ENCODE measurements at places on chromosomes 1 and 21.

DNA sequence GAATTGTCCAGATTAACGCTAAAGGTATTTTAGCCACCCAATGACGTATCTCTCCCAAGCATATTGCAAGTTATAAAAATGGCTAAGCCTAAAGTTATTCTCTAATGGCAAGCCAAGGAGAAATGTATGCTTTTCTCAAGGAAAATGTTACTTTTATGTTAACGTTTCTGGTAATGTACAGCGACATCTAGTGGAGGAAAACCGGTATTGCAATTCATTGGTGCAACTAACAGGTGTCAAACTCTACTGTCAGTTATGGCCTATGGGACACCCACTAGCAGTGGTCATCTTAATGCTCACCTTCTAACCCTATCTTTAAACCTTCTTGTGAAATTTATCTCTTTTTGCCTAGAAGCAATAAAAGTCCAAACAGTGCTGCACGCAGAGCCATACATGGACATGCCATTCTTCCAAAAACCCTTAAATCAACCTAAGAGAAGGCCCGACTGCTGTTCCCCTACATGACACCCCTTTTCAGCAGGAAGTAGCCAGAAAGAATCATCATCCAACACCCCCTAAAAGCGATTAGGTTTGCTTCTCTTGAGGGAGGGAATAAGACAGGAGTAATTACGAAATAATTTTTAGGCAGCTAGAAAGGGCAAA lies 68.7 kb upstream of the LRIF1 start:
- no peak for DNase-seq

DNA sequence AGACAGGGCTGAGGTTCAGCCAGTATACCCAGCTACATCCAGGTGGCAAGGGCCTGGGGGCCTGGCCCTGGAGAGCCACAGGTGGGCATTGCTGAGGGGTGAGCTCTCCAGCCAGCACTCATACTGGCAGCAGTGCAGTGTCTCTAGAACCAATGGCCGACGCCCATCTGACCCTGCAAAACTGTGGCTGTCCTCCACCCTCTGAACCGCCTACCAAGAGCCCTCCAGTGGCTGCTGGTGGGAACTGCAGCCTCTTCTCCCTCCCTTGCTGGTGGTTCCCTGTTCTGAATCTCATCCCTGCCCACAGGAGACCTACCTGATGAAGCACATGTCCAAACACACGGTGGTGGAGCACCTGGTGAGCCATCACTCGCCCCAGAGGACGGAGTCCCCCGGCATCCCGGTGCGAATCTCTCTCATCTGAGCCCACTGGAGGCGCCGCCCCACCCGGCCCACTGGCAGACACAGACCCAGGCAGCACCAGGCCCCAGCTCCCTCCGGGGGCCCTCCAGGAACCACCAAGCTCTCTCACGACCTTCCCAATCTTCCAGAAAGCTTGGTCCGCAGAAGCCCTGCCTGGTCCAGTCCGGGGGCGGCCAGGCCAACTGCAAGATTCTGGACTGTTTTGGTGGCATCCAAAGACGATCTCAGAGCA lies 22.1 kb downstream of the A3GALT2 start:
- no peak for DNase-seq

GRCh38 chr21:46557469-46557868 lies 47.4 kb downstream of the S100B start:
- DNase-seq, result no peak

- no peak for DNase-seq
Measured at GRCh38 chr21:37040212-37040611, 32.7 kb downstream of the PIGP start.

DNA sequence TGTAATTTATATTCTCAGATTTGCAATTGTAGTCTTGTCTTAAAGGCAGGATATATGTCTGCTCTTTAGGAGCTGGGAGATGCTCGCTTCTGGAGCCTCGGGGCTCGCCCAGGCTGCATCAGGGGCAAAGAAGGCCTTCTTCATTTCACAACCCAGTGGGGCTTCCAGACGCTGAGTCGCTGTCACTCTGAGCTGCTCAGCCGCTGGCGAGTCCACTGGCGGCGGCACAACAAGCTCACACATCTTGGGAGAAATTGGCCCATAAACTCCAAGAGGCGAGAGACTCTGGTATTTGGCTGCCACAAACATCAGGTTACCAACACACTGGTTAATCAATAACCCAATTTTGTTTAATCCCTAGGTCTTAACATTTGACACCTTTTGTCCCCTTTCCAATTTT lies 216.6 kb downstream of the ATG4C start:
- no peak for DNase-seq

GRCh38 chr1:71533950-71534349 lies 453.1 kb upstream of the ZRANB2 start:
- no peak for DNase-seq

DNA sequence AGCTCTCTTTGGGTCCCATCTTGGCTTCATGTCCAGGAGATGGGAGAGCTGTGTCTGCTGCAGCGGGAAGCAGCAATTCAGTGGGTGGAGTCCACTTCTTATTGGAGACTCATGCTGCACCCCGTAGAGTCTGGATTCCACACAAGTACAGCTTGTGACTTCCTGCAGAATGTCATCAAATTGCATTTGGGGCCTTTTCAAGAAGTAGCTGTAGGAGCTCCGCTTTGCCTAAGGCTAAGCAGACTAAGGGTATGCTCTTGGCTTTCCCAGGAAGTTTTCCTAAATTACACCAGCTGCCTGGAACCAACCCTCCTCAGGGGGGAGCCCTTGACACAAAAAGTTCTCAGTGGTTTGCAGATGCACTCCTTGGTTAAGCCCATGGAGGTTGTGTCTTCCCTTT lies 5.7 kb upstream of the MOB3C start:
- DNase-seq, result no peak

DNA sequence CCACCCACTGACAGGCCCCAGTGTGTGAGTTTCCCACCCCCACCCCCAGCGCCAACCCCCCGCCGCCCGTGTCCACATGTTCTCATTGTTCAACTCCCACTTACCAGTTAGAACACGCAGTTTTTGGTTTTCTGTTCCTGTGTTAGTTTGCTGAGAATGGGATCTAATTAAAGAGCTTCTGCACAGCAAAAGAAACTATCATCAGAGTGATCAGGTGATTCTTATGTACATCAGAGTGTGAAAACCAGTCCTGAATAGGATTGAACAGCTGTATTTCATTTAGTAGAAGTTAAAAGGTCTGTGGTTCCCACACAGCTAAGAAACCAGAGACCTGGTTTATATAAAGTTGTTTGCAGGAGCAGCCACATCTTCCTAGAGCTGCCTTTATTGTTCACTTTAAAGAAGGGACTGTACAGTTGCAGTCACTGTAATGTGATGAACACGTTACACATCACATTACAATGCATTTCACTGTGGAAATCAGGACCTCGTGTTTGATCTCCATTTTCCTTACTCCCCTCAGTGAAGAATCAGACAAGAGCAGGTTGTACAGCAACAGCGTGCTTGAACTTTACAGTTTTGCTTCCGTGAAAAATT lies 1.2 kb downstream of the GBP6 start:
- no peak for DNase-seq

GRCh38 chr1:70866542-70867264 lies 180.9 kb downstream of the PTGER3 start:
- no peak for DNase-seq

- DNase-seq, result no peak
Measured at GRCh38 chr1:156643778-156644092, 1.8 kb downstream of the BCAN start.

- DNase-seq, result peak; percentile 30
Measured at GRCh38 chr1:213231795-213232231, 180.8 kb downstream of the RPS6KC1 start.

DNA sequence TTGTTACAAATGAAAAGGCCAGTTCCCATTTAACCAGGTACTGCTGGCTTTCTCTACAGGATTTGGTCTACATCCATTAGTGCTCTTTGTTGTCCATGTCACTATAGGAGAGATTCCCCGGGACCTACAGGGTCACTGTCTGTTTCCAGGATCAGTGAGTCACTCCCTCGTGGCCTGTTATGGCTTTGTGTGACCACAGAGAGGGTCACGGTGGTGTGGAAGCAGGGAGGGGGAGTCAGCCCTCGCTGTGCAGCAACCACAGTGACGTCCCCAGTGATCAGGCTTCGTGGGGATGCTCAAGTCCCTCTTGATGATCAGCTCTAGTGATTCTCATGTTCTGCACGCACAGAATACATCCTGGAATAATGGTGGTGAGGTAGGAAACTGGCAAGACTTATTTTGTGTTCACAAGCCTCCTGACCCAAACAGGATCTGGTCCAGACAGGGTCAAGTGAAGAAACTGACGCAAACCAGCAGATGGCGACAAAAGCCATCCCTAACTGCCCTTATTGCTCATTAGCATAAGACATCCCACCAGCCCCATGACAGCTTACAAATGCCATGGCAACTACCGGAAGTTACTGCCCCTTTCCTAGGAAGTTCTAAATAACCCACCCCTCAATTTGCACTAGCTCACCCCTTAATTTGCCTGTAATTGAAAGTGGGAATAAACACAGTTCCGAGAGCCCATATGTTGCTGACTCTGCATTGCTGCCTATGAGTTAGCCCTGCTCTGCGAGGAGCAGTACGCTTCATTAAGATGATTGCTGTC lies 98.5 kb downstream of the DISC1 start:
- DNase-seq, result no peak

DNA sequence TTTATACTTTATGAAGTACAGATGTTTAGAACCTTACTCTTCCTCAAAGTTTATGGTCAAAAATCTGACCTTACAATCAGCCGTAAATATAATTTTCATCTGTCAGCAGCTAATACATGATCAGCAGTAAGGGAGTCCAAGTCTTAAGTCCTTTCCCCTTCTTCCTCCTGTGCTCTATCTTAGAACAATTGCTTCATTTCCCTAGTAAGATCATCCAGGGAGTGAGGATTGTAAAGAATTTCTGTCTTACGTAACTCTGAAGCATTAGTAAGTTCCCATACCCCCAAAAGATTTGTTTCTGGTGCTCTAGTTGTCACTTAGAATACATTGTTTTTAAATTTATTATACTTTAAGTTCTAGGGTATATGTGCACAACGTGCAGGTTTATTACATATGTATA lies 2.1 kb downstream of the SETDB1 start:
- DNase-seq, result no peak

DNA sequence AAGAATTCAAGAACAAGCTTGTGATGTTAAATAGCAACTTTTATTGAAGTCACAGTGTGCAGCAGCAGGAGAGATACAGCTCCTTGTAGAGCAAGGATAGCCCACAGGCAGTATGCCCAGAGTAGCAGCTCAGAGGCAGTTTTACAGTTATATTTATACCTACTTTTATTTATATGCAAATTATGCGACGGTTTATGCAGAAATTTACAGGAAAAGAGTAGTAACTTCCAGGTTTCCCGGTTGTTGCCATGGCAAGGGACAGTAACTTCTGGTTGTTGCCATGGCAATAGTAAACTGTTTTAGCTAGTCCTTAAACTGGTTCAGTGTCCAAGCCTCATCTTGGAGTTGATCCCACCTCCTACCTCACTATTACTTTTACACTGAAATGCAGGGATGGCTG lies 344.6 kb upstream of the LYPLAL1 start:
- DNase-seq, result no peak

DNA sequence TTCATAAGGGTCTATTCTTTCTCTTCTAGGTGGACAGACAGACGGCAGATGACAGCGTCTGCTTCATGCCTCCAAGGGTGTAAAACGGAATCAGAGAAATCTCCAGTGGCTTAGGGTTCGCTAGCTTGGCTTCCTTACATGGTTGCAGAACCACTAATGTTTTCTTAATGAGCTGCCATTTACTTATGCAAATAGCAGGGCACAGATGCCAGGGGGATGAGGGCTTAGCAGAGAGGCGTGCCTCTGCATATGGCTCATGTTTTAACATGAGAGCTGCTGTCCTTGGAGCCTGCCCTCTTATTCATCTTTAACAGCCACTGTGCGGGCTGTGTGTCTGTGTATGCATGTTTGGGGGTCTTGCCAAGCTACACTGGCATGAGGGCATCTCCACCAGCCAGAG lies 119.6 kb downstream of the IER5 start:
- no peak for DNase-seq

DNA sequence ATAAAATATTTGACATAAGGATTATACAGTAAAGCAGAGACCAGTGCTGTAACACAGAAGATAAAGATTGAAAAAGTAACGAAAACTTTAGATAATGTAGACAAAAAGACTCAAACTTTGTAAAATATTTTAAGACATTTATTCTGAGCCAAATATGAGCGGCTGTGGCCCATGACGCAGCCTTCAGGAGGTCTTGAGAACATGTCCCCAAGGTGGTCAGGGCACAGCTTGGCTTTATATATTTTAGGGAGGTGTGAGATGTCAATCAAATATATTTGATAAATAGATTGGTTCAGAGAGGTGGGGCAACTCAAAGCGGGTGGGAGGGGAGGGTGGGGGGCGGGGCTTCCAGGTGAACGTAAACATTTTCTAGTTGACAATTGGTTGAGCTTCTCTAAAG lies 81.2 kb downstream of the WDR4 start:
- no peak for DNase-seq

GRCh38 chr1:195941795-195942194 lies 666.4 kb downstream of the KCNT2 start:
- DNase-seq, result no peak

- no peak for DNase-seq
Measured at GRCh38 chr21:38819719-38820159, 14.0 kb downstream of the ETS2 start.

DNA sequence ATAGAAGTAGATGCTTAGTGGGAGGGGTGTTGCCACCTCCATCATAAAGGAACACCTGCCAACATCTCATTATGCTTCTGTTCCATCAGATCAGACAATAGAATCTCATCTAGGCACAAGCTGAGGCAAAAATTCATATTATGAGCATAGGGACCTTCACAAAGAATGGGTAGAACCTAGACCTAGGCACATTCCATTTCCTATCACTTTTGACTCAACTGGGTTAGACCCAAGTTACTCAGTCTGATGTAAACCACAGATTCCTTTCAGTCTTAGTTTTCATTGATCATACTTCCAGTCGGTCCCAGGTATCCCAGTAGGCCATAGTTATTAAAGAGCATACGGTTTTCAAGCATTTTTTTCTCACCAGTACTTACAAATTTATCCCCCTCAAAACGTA lies 21.7 kb downstream of the XCL1 start:
- no peak for DNase-seq

GRCh38 chr1:16053781-16054502 lies 10.4 kb downstream of the CLCNKB start:
- DNase-seq, result no peak

- DNase-seq, result no peak
Measured at GRCh38 chr1:21779613-21780521, 3.1 kb downstream of the USP48 start.

DNA sequence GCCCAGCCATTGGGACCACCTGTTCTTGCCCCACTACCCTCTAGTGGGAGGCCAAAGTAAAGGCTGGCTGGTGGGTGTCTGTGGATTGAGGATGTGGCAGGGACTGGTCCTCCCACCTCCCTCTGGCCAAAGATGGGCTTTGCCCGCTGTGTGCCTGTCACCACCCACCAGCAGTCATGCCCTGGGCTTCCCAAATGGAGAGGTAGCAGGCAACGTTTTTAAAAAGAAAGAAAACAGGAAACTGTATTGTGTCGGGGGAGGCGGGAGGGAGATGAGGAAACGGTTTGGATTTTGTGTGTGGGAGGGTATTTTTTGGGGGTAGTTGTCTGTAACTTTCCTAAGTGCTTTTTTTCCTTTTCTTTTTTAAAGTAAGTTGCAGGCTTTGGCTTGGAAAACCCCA lies 30.1 kb downstream of the SZRD1 start:
- no peak for DNase-seq

- DNase-seq, result no peak
Measured at GRCh38 chr1:18384471-18384870, 96.3 kb upstream of the KLHDC7A start.

GRCh38 chr1:151639466-151639865 lies 27.6 kb downstream of the SNX27 start:
- DNase-seq, result no peak

- DNase-seq, result no peak
Measured at GRCh38 chr1:16980473-16981268, at the start of gene MFAP2. Gene MFAP2 (minus strand): TSS chr1:16980620. CDS start chr1:16978273, 2,347 bp downstream.

All from NCI-H1417 treated with DMSO at 0.1 percent for 48 hours (cell line).